NCI-H1436 treated with DMSO at 0.1 percent for 48 hours (cell line): ENCODE measurements at places on chromosomes 3 and 15.

DNA sequence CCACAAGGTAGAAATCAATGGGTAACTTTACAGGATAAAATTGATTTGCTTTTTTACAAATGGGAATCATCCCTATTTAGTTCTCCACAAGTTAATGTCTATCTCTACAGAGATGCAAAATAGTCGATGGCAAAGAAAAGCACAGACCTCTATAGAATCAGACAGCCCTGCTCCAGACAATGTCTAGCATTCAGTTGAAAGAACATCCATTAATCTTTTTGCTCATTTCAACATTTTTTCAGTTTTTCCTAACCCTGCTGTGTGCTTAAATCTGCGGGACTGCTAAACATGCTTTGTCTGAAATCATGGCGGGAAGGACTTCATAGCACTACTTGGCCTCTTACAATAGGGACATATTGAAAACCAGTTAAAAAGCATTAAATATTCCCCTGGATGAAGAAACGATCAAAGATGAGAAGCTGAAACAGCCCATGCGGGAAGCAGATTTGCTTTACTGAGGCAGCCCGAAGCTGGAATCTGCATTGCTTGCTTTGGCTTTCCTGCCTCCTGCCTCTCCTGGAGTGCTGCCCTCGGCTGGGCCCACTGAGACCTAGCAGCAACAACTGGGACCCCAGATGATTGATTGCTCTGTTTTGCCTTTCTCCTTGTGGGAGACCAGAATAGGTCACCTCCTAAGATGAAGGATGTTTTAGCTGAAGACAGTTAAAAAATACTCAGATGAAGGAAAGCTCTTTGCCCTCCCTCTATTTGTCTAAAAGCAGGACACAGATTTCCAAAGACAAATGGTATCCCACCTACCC lies 38.5 kb upstream of the RASGRP1 start:
- no peak for DNase-seq

DNA sequence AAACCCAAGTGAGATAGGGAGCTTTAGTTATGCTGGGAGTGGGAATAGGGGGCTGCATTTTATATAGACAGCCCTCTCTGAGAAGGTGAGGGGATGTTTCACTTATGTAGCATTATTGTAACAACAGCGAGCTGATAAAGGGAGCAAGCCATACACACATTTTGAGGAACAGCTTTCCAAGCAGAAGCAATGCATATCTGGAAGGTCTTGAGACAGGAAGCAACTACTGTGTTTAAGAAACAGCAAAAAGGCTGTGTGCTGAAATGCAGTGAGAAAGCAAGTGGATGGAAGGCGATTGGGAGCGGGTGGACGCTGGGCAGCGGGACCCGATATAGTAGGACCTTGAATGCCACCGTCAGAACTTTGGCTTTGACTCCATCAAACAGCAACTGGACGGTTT lies 155.9 kb upstream of the TBL1XR1 start:
- DNase-seq, result no peak

GRCh38 chr3:175105066-175105465 lies 245.9 kb downstream of the NAALADL2 start:
- DNase-seq, result no peak

DNA sequence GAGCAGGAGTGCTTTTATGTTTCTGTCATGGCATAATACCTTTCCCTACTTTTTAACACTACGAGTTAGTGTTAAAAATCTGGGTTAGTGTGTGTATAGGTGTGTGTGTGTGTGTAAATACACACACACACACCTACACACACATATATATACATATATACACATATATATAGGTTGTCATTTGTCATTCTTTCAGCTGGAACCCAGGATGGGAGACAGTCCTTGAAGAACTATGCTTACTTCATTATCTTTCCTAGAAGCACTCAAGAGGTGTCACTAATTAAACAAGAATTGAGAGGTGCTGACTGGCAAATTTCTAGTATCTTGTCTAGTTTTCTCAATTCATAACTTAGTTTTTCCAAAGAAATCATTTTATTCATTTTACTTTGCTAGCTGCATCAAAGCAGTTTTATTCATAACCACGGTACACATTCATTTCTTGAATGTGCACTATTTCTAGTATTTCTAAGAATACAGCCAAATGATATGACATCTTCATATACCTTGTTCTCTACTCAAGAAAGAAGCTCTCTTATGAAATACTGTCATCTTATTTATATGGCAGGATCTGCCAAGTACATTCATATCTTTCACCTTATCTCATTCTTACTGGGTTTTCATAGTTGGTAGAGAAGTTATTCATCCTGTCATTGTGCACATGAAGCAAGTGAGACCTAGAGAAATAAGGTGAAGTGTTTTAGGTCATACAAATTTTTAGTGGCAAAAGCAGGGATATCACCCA lies 46.6 kb downstream of the ISL2 start:
- DNase-seq, result no peak

DNA sequence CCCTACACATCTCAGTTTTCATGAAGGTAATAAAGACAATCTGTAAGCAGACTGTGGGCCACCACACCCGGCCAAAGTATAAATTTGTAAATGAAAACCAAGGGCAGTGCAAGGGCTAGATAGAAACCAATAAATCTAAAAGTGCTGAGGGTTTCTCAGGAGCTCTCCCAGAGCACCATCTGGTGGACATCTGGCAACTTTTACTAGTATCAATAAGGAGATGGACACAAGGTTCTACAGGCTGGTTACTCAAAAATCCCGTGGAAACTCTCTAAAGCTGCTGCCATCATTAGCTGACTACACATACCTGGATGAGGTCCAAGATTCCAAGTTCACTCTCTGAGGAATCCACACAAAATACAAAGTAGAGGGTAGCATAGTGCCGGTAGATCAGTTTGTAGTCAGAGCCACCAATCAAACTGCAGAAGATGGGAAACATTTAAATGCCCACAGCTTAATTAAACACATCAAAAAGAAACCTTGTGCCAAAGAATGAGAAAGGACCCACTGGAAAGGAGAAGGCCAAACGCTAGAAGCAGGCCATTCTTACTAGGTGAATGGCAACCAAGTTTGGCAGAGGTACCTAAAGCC lies 5.5 kb downstream of the AP3S2 start:
- DNase-seq, result no peak

GRCh38 chr15:38642689-38643270 lies 78.2 kb upstream of the RASGRP1 start:
- no peak for DNase-seq
